ENCODE measurements at places on chromosomes 12 and 14.

- DNase-seq, result no peak
These were observed 37.1 kb downstream of the FUT8 start for GRCh38 chr14:65449647-65450046.

- DNase-seq, result no peak
These were observed 11.7 kb downstream of the CINP start for GRCh38 chr14:102351023-102351422.

- no peak for DNase-seq
These were observed 36.6 kb downstream of the SPATA7 start for GRCh38 chr14:88422047-88422446.

GRCh38 chr12:49949866-49950265 is 671 bp upstream of the AQP2 start:
- no peak for DNase-seq

GRCh38 chr12:4830556-4831210 is 79.0 kb upstream of the KCNA1 start:
- DNase-seq, result no peak
